ENCODE measurements at places on chromosomes 2 and 18.
A peak's percentile ranks its signal among the peaks of the same experiment; 100 is the strongest.

DNA sequence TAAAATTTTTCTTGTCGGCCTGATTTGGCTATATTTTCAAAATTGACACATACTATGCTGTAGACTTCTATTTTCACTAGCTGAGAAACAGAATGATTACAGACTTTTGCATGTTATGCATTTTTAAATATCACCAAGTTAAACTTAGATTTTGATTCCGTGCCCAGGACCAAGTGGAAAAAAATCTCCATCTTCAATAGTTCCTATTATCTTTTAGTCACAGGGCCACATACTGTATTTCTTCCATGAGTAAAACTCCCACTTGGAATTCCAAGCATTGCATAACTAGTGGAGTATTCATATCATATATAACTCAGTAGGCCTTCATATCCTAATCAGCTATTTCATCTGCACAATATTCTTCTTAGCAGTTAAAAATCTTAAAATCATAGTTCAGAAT is 470.9 kb downstream of the ARHGAP15 start:
- peaks cover 2% of the 10 kb centered on the region for H3K27me3 ChIP-seq
- DNase-seq, result no peak
- H3K36me3 ChIP-seq, result peaks cover 12% of the 10 kb centered on the region
- no peak overlapping the region for H3K4me3 ChIP-seq

DNA sequence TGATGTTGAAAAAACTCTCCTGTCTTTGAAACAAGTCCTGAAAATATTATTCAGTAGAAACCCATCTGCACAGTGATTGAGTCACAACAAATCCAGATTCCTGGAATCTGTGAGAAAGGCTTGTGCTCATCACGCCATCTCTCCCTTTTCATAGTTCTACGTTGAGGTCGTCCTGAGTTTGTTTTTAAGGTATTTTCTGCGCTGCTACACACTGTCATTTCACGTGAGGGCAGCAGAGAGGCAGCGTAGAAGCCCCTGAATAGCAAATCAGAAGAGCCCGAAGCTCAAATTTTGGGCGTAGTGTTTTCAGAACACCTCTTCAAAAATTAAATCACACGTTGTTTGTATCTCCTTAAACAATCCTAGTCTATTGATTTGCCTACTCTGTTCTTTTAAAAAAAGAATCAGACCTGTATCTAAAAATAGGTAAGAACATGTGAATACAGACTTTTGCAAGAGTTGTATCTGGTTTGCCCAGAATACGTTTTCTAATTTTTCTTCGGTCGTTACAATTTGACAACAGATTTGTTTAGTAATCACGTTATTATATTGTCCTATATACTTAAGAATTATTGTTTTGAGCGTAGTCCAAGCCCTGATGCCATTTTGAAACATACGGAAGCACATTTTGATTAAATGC is 61.6 kb upstream of the SLC38A11 start:
- H3K4me3 ChIP-seq, result no peak overlapping the region
- H3K27me3 ChIP-seq, result no peaks in the 10 kb centered on the region
- no peaks in the 10 kb centered on the region for H3K36me3 ChIP-seq
- H3K27ac ChIP-seq, result no peak overlapping the region
- H3K4me1 ChIP-seq, result no peaks in the 10 kb centered on the region
- DNase-seq, result no peak

- no peak overlapping the region for H3K27ac ChIP-seq
- H3K27me3 ChIP-seq, result no peaks in the 10 kb centered on the region
- peak; percentile 13 for DNase-seq
- H3K4me1 ChIP-seq, result no peaks in the 10 kb centered on the region
- no peaks in the 10 kb centered on the region for H3K36me3 ChIP-seq
- no peak overlapping the region for H3K4me3 ChIP-seq
These were observed 75.2 kb upstream of the C2orf15 start for GRCh38 chr2:99066075-99066958.

DNA sequence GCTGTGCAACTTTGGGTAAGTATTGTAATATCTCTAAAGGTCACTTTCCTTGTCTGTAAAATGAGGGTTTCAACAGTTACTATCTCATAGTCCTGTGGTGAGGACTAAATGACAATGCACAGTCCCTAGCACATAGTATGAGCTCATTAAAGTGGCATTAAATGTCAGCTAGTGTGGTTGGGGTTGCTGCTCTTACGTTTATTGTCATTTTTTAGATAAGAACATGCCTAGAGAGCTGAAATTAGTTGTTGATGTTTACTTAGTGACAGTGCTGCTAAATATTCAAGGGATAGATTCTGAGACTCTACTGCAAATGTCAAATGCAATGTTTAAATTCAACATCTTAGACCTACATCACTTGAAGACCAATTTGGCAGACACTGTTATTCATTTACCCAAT is 356.1 kb upstream of the ETAA1 start:
- H3K27me3 ChIP-seq, result no peaks in the 10 kb centered on the region
- no peaks in the 10 kb centered on the region for H3K36me3 ChIP-seq
- H3K4me3 ChIP-seq, result no peak overlapping the region
- no peaks in the 10 kb centered on the region for H3K4me1 ChIP-seq
- DNase-seq, result no peak

- peaks cover 4% of the 10 kb centered on the region for H3K27me3 ChIP-seq
- no peak overlapping the region for H3K27ac ChIP-seq
- H3K36me3 ChIP-seq, result no peaks in the 10 kb centered on the region
- no peak overlapping the region for H3K4me3 ChIP-seq
- no peaks in the 10 kb centered on the region for H3K4me1 ChIP-seq
These were observed 48.7 kb downstream of the EHD3 start for GRCh38 chr2:31282634-31283033.

DNA sequence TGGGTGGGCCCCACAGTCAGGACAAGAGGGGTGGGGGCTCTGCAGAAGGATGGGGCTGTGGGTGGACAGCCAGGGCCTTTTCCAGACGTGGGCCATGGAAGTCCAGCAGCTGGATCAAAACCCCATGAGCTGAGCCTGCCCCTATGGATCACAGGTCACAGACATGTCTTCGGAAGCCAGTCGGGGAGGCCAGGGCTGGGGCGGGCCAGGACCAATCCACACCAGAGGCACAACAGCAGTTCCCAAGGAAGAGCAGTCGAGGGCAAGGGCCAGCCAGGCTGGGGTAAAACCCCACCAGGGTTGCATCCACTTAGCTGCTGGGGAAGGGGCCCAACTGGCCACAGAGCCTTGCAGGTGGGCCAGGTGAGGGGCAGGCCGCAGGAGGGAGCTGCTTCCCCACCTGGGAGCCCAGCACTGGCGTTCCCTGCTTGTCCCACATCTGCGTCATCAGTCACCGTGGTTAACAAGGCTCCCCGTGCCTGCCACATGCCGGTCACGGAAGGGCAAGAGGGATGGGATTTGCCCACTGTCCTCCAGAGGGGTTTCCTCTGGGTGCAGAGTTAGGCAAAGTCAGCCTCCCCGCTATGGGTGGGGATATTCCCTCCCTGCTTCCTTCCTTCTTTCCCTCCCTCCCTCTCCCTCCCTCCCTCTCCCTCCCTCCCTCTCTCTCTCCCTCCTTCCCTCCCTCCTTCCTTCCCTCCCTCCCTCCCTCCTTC is 46.4 kb upstream of the ODC1 start:
- H3K27me3 ChIP-seq, result peaks cover 3% of the 10 kb centered on the region
- H3K36me3 ChIP-seq, result no peaks in the 10 kb centered on the region
- H3K4me1 ChIP-seq, result peaks cover 2% of the 10 kb centered on the region
- H3K27ac ChIP-seq, result no peak overlapping the region

- no peak overlapping the region for H3K27ac ChIP-seq
- no peak overlapping the region for H3K4me3 ChIP-seq
- no peaks in the 10 kb centered on the region for H3K4me1 ChIP-seq
- H3K27me3 ChIP-seq, result no peaks in the 10 kb centered on the region
- no peak for DNase-seq
- no peaks in the 10 kb centered on the region for H3K36me3 ChIP-seq
These were observed 66.8 kb downstream of the ABCA12 start for GRCh38 chr2:215071676-215072075.

DNA sequence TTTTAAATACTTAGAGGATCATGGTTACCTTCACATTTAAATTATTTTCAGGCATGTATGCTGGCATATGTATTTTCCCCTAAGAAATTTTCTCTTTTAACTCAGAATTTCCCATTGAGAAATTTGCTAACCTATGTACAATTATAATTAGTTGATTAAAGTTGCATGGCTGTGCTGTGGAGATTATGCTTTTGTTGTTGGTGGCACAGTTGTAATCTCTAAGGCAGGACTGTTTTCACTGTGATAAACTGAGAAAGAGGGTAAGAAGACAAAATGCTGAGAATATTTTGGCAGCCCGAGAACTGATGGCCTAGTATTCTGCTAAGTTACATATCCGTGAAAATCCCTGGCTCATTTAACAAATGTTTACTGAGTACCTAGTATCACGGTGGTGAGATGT is 1.4 kb downstream of the VRK2 start:
- DNase-seq, result no peak
- H3K27me3 ChIP-seq, result peaks cover 6% of the 10 kb centered on the region
- peaks cover 28% of the 10 kb centered on the region for H3K4me1 ChIP-seq
- peak overlapping the region; percentile 93 for H3K4me3 ChIP-seq
- peak overlapping the region; percentile 91 for H3K27ac ChIP-seq
- H3K36me3 ChIP-seq, result peaks cover 6% of the 10 kb centered on the region

- H3K27me3 ChIP-seq, result no peaks in the 10 kb centered on the region
- H3K36me3 ChIP-seq, result peaks cover 14% of the 10 kb centered on the region
- no peak overlapping the region for H3K27ac ChIP-seq
- no peaks in the 10 kb centered on the region for H3K4me1 ChIP-seq
- H3K4me3 ChIP-seq, result no peak overlapping the region
These were observed 209.8 kb downstream of the CD226 start for GRCh38 chr18:69737851-69738250.

- H3K4me3 ChIP-seq, result no peak overlapping the region
- H3K36me3 ChIP-seq, result peaks cover 7% of the 10 kb centered on the region
- peak overlapping the region; percentile 25 for H3K27ac ChIP-seq
- H3K4me1 ChIP-seq, result peaks cover 20% of the 10 kb centered on the region
- H3K27me3 ChIP-seq, result no peaks in the 10 kb centered on the region
These were observed 73.4 kb upstream of the ID2 start for GRCh38 chr2:8608411-8608954.

- no peak overlapping the region for H3K4me3 ChIP-seq
- H3K36me3 ChIP-seq, result peaks cover 31% of the 10 kb centered on the region
- DNase-seq, result no peak
- peaks cover 19% of the 10 kb centered on the region for H3K4me1 ChIP-seq
- no peak overlapping the region for H3K27ac ChIP-seq
These were observed 219.8 kb downstream of the ATAD2B start for GRCh38 chr2:23707096-23707495.

DNA sequence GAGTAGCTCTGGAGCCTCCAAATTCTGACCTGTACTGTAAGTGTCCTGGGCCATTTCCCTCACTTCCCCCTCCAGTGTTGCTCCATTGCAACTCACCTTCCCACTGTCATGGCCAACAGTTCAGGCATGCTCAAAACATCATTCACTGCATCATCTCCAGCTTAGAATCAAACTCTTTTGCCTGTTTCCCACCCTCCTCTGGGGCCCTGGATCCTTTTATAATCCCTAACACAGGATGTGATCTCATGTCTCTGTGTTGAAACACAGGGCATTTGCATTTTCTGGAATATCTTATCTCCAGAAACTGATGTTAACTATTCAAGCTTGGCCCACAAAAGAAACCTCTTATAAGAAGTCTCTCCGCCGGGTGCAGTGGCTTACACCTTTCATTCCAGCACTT is 3.0 kb downstream of the DPP4 start:
- no peak overlapping the region for H3K4me3 ChIP-seq
- H3K36me3 ChIP-seq, result no peaks in the 10 kb centered on the region
- H3K27ac ChIP-seq, result no peak overlapping the region
- H3K4me1 ChIP-seq, result peaks cover 10% of the 10 kb centered on the region

- DNase-seq, result no peak
- peaks cover 4% of the 10 kb centered on the region for H3K4me1 ChIP-seq
- no peak overlapping the region for H3K27ac ChIP-seq
These were observed 265.4 kb upstream of the HDAC4 start for GRCh38 chr2:239666053-239666854.

DNA sequence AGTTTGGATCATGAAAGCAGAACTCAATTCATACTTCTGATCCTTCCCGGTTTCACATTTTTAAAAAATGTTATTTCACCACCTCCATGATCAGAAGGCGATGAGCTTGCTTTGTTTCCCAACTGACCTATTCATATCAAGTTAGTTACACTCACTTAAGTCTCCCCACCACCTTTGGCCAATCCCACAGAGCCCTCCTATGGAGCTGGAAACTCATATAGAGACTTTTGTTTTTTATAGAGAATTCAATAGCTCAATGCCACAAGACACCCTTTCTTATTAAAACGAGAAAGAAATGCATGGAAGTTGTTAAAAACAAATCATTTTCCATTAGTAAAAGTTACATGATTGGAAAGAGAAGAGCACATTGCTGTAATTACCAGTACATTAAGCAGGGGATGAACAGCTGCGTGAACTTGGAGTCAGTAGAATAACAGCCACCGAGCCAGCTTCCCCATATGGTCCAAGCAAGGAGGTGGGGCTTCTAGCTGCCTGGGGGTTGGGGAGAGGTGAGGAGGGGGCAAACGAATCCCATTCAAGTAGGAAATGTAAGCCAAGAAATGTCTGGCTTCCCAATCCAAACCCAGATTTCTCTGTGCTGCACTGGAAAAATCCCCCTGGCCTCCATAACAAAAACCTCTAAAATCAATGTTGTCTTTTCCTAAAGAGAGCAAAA is 614.5 kb downstream of the IRS1 start:
- H3K4me1 ChIP-seq, result no peaks in the 10 kb centered on the region
- H3K27ac ChIP-seq, result no peak overlapping the region
- peaks cover 1% of the 10 kb centered on the region for H3K27me3 ChIP-seq
- no peak for DNase-seq

- H3K27ac ChIP-seq, result no peak overlapping the region
- no peaks in the 10 kb centered on the region for H3K36me3 ChIP-seq
- DNase-seq, result no peak
- peaks cover 6% of the 10 kb centered on the region for H3K27me3 ChIP-seq
- H3K4me3 ChIP-seq, result no peak overlapping the region
These were observed 231.6 kb upstream of the CWC22 start for GRCh38 chr2:180238729-180239128.

- no peaks in the 10 kb centered on the region for H3K4me1 ChIP-seq
- no peak overlapping the region for H3K27ac ChIP-seq
- H3K27me3 ChIP-seq, result peaks cover 21% of the 10 kb centered on the region
- no peak overlapping the region for H3K4me3 ChIP-seq
- no peak for DNase-seq
These were observed 39.9 kb downstream of the REEP1 start for GRCh38 chr2:86297382-86298147.

- no peak for DNase-seq
- no peaks in the 10 kb centered on the region for H3K27me3 ChIP-seq
- H3K27ac ChIP-seq, result no peak overlapping the region
- no peaks in the 10 kb centered on the region for H3K4me1 ChIP-seq
- no peak overlapping the region for H3K4me3 ChIP-seq
- H3K36me3 ChIP-seq, result no peaks in the 10 kb centered on the region
These were observed 475.6 kb downstream of the TDRD15 start for GRCh38 chr2:21599417-21599816.

- DNase-seq, result no peak
- peaks cover 6% of the 10 kb centered on the region for H3K36me3 ChIP-seq
- no peaks in the 10 kb centered on the region for H3K27me3 ChIP-seq
- no peak overlapping the region for H3K27ac ChIP-seq
- no peaks in the 10 kb centered on the region for H3K4me1 ChIP-seq
These were observed 86.6 kb downstream of the CCBE1 start for GRCh38 chr18:59610546-59611140.

GRCh38 chr2:223641082-223641481 is 38.9 kb upstream of the SCG2 start:
- no peaks in the 10 kb centered on the region for H3K36me3 ChIP-seq
- H3K4me3 ChIP-seq, result no peak overlapping the region
- DNase-seq, result no peak
- H3K27me3 ChIP-seq, result no peaks in the 10 kb centered on the region

Measured in immature natural killer cell (primary cell).